ENCODE measurements at places on chromosomes 2 and 18.

DNA sequence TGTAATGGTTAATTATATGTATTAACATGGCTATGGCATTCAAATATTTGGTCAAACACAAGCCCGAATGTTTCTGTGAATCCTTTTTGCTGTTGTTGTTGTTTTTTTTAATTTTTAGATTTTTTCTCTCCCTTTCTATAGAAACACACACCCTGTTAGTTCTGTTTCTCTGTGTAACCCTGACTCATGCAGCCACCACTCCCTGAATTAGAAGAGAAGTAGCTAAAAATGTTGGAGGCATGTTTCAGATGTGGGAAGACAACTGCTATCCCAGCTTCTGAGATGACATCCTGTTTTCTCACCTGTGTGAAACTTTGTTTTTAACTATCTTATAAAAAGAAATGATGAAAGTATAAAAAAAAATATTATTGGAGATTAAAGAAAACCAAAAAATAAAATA, 219.6 kb upstream of the RGPD4 start:
- DNase-seq = no peak

- no peak for DNase-seq
Measured at GRCh38 chr2:180905461-180905860, 74.9 kb upstream of the UBE2E3 start.

DNA sequence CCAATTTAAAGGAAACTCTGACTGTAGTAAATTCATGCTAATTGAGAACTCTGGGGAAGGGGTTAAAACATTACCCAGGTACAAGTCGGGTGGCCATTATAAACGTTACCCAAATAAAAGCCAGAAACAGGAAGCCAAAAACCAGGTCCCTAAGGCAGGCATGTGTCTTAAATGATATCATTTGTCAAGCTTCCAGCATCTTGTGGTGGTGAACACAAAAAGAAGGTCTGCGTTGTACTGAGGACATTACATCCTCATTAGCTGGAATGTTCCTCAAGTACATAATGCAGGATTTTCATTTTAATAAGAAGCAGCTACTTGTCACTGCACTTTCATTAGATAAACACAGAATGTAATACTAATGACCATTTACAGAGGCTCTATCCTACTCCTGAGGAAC, 10.9 kb downstream of the PTGR3 start:
- no peak for DNase-seq

DNA sequence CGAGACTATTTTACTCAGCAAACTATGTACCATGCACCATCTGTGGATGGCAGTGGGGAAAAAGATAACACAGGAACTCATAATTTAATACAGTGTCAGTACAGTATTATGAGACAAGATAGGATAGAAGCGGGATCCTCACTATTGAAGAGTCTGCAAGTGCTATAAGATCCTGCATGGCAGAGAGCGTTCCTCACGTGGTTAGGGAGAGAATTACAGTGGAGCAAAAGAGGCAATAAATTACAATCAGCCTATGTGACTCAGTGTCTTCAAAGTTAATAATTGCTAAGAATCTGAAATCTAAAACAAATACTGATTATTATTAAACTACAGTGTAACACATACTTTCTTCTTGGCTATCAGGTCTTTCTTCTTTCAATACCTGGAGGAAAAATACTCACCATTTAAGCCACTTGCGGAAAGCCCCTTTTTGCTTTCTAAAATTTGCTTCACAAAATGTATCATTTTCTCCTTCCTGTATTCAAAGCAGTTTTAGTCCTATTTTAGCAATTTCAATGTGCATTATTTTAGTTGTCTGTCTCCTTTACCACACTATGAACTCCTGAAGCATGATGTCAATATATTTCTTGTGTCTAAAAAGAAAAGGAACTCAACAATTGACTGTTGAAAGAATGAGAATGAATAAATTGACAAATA, 342.9 kb downstream of the SPAG16 start:
- no peak for DNase-seq

DNA sequence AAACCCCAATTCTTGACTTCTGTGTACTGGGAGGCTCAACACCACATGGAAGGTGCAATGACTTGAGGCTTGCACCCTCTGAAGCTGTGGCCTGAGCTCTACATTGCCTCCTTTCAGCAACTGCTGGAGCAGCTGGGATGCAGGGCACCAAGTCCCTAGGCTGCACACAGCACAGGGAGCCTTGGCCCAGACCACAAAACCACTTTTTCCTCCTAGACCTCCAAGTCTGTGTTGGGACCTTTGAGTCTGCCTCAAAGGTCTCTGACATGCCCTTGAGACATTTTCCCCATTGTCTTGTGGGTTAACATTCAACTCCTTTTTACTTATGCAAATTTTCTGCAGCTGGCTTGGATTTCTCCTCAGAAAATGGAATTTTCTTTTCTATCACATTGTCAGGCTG, 62.6 kb upstream of the KCNE4 start:
- DNase-seq = no peak

DNA sequence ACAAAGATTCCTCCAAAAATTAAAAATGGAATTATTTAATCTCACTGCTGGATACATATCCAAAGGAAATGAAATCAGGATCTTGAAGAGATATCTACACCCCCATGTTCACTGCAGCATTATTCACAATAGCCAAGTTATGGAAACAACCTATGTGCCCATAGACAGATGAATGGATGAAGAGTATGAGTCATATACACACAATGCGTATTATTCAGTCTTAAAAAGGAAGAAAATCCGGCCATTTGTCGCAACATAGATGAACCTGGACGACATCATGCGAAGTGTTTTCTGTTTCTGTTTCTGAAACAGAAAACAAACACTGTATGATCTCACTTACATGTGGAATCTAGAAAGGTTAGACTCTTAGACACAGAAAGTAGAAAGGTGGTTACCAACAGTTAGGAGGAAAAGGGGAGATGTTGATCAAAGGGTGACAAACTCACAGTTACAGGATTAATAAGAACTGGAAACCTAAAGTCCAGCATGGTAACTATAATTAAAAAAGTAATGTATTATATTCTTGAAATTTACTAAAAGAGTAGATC, 87.8 kb upstream of the ERBB4 start:
- DNase-seq = no peak

- no peak for DNase-seq
Measured at GRCh38 chr2:179861416-179862067, at the start of gene ZNF385B. TSS of gene ZNF385B (minus strand) at chr2:179861612.

GRCh38 chr2:36559221-36559942, 38.6 kb downstream of the FEZ2 start:
- no peak for DNase-seq

DNA sequence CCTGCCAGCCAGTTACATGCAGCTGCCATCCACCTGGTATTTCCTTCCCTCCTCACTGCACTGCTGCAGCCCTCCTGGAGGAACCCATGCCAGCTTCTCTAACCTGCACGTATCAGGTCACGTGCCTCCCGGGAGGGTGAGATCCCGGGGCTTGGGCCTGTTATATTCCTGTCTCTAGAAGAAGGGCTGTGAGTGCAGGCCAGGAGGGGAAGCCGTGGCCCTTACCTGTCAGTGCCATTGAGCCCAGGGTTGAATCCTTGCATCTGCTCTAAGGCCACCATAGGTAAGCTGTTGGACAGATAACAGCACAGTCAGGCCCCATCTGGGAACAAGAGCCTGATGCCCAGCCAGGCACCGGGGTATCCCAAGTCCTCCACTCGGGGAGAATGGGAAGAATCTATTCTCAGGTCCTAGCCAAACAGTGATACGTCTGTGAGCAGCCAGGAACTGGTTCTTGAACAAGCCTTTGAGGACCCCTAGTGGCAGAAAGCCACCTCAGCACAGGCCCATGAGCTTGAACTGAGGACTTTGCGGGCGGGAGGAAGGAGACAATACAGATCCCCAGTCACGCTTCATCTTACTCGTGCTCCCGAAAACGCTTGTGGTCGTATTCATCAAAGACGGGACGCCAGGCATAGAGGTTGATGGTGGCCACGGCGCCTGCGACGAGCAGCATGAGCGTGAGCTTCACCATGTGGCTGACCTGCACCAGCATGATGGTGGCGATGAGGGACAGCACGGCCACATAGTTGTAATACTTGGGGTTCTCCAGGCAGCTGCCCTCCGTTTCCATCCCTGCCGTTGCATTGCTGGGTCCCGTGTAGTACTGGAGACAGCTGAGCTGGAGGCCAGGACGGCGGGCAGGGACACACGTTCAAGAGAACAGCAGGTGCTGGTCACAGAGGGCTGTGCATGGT, 34.4 kb downstream of the CENPO start:
- peak; percentile 75 for DNase-seq

DNA sequence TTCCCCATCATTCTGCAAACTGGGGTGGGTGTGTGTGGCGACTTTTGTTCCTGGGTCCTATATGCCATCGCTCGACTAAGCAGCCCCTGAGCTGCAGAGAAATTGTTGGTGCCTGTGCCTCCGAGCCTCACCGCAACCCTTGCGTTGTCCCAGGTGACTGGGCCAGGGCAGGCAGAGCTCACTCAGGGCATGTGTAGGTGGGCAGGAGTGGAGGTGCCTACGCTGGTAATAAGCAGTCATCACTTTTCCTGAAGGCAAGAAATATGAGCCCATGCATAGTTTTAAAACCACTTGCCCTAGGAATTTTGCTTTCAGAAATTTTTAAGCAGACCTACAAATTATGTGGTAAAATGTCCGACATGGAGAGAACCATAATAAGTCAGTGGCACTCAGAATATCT, 197.8 kb downstream of the SMAD7 start:
- DNase-seq = no peak

GRCh38 chr2:97736608-97737330, 23.4 kb downstream of the ZAP70 start:
- DNase-seq = no peak

DNA sequence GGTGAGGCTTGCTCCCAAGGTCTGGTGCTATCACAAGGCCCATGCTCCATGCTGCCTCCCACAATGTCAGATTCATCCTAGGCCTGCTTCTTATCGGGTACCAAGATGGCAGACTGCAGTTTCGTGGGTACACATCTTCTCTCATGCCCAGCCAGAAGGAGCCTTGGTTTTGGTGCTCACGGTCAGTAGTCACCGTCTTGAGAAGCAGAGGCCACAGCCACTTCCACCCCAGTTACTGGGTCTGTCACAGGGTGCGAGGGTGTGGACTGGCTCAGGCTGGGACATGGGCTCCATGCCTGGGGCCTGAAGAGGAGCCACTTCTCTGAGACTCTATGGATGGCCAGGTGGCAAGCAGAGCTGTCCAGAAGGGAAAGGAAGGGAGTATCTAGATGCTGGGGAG, 178.8 kb upstream of the HS6ST1 start:
- no peak for DNase-seq

DNA sequence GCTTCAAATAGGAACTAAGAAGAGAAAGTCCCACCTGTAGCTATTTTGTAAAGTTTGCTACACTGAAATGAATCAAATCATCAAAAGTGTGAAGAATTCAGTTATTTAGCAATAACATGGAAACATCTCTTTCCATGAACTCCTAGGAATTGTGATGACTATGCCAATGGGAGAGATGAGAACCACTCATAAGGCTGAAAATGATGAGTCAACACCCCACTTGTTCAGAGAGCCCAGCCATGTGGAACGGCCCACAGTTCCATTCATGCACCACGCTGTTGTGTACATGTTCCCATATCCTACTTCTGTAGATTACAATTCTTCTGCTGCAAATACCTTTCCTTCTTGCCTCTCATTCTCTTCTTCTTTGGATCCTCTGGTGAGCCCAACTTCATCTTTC, 645.5 kb upstream of the ID2 start:
- DNase-seq = no peak

DNA sequence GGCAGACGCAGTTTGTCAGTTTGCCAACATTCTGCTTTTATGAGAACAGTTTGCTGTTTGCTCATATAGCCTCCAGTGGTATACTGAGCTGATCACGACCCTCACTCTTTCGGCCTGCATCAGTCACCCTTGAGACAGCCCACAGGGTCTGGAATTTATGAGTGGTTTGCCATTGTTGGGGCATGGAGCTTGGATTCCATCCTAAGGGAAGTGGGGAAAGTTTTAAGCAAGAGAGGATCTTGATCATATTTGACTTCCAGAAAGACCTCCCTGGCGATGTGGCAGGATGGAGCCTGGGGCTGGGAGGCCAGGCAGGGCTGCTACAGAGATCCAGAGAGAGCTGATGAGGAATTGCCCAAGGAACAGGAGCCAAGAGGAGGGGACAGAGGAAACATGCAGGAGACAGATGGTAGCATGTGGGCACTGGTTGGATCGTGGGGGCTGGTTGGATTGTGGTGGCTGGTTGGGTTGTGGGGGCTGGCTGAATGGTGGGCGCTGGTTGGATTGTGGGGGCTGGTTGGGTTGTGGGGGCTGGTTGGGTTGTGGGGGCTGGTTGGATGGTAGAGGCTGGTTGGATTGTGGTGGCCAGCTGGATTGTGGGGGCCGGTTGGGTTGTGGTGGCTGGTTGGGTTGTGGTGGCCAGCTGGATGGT, 27.3 kb upstream of the GPR17 start:
- DNase-seq = no peak

- no peak for DNase-seq
Measured at GRCh38 chr2:101696272-101697123, 1.0 kb upstream of the MAP4K4 start.

DNA sequence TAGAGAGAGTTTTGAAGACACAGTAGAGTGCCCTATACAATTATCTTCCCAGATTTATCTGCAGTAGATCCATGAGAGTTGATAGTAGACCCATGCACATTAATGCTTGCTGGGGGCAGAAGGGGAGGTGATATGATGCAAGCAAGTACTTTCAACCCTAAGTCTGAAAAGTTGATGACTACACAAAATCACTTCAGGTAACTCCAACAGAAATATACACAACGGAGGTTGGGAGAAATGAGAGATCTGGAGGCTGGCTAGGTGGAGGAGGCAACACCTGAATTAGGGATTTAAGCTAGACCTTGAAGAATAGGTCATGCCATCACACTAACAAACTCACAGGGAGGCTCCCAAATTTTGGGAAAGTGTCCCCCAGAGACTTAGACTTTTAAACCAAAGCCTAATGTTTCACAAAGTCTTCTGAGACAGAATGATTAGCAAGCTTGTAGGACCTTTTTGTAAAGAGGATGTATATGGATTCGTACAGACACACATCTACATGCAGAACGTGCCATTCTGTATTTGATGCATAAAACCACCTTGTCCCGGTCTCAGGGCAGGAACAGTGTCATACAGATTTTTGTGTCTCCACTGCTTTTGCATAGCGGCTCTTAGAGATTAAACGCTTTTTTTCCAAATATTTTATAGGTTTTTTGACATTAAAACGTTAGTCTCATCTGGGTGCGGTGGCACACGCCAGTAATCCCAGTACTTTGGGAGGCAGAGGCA, 937 bp upstream of the STAMBP start:
- no peak for DNase-seq

DNA sequence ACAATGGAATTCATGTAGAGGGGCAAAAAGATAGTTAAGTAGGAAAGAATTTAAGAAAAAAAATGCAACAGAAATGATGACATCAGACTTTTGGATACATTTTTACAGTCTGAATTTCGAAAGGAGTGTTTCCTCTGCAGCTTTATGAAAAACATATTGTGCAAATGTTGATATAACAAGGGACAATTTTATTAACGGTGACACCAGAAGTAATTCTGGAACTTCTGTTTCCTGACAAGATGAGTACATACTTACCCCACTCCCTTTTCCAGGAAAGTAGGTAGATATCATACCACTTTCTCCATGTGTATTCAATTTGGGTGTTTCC, 369.6 kb downstream of the FBXO15 start:
- DNase-seq = no peak

- DNase-seq = no peak
Measured at GRCh38 chr2:12636837-12637581, 79.7 kb upstream of the TRIB2 start.

Data from NCI-H2107 (cell line).